ENCODE measurements at places on chromosomes 12 and 14.

DNA sequence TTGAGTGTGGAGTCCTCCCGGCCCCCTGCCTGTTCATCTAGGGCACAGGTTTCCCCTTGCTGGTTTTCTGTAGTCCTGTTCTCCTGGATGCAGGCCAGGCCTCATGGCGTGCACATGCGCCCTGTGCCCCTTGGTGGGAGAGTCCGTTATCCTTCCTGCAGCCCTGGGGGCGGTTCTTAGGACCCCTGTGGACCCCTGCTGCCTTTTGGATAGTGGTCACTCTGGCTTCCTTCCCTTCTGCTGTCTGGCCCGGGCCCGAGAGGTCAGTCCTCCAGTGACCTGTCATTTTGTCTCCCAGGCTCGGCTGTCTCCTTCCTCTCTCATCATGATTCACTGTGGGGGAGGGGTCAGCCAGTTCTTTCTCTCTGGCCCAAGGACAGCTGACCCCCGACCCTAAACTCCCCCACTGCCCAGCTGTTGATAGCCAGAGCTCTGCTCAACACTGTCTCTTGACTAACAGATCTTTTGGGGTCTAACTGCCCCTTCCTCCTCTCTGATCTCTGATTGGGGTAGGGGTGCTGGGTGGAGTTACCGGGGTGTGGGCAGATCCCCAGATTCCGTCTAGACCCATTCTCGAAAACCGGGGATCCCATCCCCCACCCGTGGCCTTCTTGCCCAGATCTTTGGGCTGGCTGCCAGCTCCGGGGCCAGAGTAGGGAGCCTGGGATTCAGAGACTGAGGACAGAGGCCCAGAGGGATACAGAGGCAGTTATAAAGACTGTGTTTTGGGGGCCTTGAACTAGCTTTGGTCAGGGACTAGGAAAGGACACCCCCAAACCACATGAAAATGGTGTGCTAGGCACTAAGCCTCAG, 7.0 kb downstream of the CCND2 start:
- no peak for DNase-seq

DNA sequence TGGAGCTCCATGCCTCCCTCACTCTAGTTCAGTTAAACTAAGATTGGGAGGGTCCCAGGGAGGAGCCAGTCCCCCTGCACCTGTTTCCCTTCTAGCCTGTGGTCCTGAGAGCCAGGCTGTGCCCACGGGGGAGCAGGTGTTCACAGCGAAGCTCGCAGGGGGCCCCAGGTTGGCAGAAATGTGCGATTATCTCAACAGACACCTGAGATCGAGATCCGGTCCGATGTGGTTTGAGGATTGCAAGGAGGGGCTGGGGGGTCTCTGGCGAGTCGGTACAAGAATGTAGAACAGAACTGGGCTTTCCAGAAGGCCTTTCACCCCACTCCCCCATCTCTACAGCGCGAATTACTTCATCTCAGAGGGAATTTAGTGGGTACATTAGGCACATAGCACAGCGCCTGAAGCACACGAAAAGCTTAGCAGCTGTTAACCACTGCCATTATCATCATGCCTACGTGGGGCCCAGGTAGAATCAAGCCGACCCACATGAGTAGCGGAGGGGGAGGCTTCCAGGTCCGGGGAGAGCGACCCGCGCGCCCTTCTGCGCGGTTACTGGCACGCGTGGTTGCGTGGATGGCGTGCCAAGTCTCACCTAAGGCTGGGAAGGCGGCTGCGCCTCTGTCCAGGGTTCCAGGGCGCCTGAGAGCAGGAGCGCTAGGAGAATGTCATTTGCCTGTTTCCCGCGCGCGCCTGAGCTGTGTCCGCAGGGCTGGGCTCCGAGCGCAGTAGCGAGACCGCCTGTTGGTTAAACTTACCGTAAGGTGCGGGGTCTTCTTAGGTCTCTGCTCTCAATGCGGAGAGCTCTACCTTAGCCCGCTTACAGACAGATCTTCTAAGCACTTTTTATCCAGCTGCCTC, 1539.5 kb upstream of the TMEM132C start:
- DNase-seq = no peak

DNA sequence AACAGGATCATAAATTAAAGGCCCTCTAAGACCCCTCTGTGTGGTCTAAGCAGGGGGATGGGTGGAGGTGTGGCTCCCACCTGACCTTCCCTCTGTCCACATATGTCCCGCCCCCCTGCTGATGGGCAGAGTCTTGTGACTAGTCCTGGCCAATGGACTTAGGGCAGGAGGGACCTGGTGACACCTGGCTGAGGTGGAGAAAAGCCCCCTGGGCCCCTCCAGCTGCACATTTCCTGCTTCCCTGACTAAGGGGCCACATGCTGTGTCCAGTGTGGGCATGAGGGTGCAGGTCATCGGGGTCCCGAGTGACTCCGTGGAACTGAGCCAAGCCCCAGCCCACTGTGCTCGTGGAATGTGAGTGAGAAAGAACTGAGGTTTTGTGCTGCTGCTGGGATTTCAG, 254.7 kb downstream of the ADGRD1 start:
- no peak for DNase-seq

DNA sequence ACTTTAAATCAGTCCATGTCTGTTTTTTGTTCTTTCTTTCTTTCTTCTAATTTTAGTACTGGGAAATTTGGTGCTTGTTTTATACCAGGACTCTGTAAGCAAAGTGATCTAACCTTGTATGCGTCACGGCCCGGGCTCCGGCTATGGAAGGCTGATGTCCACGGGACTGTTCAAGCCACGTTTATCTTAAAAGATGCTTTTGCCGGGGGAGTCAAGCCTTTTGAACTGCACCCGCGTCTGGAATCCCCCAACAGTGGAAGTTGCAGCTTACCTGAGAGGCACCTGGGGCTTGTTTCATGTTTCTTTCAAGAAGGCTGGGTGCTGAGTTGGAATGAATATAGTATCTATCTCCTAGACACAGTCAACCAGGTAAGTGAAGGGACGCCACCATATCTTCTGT, 62.2 kb downstream of the TECPR2 start:
- DNase-seq = no peak

DNA sequence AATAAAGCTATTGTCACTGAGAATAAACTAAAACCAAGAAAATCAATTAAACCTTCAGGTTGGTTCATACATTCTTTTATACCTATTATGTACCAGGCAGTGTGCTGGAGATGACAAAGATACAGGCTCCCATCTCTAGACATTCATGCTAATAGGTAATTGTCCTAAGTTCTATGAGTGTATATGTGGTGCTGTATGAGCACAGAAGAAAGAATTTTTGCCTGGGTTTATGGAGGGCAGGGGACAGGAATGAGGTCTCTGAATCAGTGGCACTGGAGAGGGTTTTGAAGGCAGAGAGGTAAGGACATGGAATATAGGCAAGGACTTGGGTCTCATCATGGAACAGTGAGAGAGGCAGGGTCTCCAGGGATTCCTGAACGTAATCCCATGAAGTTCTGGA, 38.7 kb downstream of the MAP1LC3B2 start:
- no peak for DNase-seq

DNA sequence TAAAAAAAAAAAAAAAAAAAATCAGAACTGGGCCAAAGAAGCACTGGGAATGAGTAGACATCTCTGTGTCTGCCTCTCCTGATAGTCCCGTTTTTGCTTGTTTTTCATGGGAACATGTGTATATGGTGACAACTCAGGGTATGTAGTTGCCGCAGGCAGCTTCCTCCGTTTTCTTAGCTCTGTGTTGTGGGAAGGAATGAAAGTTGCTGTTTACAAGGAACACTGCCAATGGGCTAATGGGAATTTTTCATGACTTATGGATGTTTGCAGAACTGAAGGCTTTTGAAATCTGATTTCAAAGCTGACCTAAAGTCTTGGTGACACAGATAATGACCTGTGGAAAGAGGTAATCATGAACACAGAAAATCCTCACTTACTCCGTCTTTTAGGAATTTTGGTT, 146.4 kb upstream of the BTG1 start:
- no peak for DNase-seq

GRCh38 chr12:123108682-123109066, 42.2 kb downstream of the PITPNM2 start:
- no peak for DNase-seq

- no peak for DNase-seq
These were observed 449.6 kb downstream of the TMEM117 start for GRCh38 chr12:44285321-44285960.

- DNase-seq = no peak
These were observed 172.4 kb upstream of the NTF3 start for GRCh38 chr12:5259523-5259922.

GRCh38 chr12:53327435-53328042, 6.1 kb upstream of the AAAS start:
- DNase-seq = peak; percentile 30

DNA sequence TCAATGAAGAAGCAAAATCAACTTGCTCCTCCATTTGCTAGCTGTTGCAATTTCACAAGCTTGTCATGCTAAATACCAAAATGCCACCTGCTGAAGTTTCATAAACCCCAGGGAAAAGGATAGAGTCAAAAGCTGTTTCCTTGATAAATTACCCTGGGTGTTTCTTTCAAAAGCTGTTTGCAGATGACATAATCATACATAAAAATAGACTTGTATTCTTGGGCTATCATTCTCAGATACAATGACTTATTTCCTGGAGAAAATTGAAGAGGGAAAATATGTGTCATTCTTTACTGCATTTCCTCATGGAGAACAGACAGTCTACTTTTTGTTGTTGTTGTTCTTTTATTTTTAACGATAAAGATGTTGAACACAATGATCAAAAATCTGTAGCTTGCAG, 119.2 kb downstream of the GALC start:
- DNase-seq = no peak

DNA sequence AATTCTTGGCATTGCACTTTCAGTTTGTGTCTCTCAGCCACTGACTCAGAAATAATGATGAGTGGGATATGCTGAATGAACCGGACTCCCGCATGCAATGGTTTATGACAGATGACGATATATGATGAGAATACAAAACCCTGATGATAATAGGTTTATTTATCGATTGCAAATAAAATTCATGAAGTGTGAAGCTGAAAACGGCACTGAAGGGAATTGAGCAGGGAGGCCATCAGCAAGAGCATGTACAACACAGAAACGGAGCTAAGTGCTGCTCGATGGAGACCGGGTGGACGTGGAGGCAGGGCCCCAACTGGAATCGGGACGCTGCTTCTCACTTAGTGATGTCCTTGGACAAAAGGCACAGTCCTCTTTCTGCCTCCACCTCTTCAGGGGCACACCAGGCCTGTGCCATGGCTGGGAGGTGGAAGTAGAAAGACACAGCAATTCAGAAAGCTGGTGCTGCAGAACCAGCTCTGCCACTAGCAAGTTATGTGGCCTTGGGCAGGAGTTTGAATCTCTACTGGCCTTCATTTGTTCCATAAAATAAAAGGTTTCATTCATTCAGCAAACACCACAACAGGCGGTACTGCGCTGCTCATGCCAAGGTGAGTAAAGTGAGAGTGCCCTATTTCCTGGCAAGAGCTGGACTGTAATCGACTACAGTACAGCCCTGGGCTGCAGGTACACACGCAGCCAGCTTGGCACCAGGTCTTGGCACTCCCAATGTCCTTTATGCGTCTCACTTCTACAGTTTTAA, 117.0 kb downstream of the EGLN3 start:
- DNase-seq = no peak

- no peak for DNase-seq
These were observed 38.7 kb downstream of the P2RX4 start for GRCh38 chr12:121248622-121249021.

DNA sequence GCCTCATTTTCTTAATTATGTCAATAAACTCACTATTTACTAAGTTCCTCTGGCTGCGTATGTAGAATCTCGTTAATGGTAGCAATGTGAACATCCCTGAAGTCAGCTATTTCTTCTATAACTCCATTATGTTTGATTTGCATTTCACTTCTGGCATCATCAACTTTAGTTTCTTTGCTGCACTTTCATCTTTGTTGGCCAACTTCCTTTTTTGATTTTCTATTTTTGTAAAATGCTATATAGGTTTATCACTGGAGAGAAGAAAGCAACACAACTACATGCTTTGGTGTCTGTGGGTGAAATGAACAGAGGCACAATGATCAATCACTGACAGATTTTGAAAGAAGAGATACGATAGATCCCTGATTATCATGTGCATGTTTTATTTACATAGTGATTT, 58.5 kb upstream of the ATF7IP start:
- no peak for DNase-seq

- no peak for DNase-seq
These were observed 251.0 kb upstream of the SFSWAP start for GRCh38 chr12:131459773-131460365.

DNA sequence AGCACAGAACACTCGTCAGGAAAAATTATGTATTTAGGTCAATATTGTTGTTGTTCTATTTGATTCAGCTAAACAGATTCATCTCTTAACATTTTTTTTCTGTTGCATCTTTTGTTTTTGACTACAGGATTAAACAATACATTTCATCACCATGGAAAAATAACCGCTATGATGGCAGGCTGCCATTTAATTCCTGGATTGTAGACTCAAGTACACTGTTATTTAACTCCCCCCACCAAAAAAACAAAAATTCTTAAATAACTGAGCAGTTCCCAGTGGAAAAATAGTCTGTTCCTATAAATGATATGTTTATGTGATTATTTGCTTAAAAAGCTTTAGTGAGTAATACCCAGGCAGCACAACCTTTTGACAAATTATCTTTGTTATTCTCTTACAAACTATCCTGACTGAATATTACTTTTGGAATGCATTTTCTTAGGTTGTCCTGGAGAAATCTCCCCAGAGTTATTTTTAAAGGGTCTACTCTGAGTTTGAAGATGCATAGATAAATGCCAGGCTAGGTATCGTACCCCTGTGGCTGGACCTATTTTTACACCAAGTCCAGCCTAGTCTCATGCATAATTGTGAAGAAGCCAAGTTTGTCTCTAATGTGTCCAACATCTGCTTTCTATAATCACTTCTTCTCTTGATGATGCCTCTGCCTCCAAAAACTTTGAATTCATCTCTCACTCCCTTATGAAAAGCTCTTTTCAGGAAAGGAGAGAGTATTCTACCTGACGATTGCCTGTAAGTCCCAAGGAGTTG, 3.7 kb downstream of the KERA start:
- no peak for DNase-seq

DNA sequence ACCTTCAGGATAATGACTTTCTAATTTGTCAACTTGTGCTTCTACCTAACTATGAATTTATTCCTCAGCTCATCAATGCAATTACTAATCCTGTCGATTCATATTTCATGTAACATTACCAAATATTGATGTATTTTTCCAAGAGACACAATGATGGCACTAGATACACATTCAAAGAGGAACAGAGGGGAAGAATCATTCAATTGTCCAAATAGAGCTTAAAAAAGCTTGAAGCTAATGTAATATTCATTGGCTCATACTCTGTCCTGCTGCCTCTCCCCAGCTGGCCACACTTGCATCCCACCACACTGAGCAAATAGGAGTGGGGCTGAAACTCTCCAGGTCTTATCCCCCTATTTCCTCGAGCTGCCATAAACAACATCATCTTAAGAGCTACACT, 9.3 kb downstream of the TESPA1 start:
- no peak for DNase-seq

DNA sequence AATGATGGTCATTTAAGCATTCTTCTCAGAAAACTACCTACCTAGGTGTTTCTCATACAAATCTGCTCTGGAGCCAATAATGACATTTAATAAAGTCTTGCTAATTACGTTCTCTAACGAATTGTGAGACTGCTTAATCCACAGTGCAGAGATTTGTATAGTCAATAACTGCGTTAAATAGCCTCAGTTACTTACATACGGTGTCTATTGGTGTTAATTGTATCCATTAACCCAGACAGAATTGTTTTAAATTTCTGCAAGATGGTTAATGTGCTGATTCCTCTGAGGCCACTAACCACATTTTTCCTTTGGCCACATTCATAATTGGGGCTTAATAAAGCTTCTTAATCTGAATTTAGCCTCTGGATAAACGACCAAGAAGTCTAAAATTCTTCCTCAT, 171.7 kb downstream of the SLC41A2 start:
- no peak for DNase-seq

- DNase-seq = no peak
These were observed 58.2 kb downstream of the BEGAIN start for GRCh38 chr14:100528962-100529560.
